ENCODE measurements at places on chromosomes 12 and 14.

DNA sequence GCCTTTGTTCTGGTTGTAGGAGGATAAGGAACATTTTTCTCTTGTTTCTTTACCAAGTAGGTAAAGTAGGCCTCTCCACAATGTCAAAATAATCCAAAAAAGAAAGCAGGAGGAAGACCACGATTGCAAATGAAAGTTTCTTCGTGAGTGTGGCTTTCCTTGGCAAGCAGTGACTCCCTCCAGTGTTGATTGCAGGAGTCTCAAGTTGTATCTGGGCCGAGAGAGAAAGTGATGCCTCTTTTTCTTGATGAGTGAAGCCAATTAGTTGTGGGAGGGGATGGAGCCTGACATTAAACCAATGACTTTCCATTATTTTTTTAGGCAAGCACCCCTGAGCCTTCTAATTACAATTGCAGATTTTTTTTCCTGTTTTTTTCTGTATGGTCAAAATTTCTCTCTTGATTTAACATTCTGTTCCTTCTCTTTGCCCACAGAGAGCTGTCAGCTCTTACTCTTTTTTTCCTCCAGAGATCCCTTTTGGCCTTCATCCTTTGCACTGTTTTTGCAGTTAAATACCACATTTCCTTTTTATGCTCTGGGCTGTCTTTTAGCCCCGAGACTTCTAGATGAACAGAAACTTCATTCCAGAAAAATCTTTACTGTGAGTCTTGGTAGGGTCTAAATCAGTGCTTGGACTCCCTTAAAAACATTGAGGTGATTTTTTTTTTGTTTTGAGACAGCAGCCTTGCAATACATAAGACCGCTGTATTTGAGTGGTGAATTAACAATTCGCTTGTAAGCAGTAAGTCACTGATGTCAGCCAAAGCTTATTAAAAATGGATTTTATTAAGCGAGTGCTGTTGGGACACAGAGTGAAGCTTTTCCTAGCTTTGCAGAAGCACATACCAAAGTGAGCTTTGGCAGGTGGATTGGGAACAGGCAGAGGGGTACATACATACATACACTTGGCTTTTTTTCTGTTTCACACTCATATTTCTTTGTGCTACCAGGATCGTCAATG is 15.8 kb downstream of the FBXW8 start:
- DNase-seq = peak; percentile 86

GRCh38 chr12:110287986-110288385 is 6.9 kb downstream of the ATP2A2 start:
- no peak for DNase-seq

GRCh38 chr14:103110681-103111231 is 12.5 kb upstream of the TNFAIP2 start:
- DNase-seq = peak; percentile 77

DNA sequence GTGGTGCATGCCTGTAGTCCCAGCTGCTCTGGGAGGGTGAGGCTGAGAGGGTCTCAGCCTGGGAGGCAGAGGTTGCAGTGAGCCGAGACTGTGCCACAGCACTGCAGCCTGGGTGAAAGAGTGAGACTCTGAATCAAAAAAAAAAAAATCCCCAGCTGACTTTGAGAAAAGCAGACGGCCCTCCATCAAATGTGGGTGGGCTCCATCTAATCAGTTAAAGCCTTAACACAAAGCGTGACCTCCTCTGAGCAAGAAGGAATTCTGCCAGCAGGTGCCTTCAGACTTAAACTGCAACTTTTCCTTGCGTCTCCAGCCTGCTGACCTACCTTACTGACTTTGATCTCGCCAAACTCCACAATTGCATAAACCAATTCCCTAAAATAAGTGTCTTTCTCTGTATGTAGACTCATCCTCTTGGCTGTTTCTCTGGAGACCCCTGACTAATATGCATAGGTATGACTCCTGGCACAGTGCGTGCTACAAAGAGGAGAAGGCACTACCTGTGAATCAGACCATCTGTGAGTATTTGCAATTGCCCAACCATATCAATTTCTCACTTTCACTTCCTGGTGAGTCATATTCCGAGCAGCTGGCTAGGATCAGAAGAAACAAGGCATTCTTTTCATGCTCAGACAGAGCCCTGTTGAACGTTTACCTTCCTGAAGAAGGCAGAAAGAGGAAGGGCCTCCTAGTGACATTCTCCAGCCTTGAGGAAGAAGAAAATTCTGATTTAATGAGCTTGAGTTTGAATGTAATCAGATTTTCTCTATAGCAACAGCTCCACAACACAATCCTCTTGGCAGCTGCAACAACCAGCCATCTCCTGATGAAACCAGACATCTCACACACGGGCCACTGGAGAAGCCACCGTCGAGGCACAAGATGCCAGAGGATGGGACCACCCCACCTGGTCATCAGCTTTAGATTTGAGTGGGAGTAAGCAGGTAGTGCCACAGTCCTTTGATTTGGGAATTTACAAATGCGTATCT is 54.3 kb downstream of the CLMN start:
- peak; percentile 48 for DNase-seq

GRCh38 chr12:120474616-120474960 is 5.0 kb upstream of the SRSF9 start:
- peak; percentile 76 for DNase-seq

DNA sequence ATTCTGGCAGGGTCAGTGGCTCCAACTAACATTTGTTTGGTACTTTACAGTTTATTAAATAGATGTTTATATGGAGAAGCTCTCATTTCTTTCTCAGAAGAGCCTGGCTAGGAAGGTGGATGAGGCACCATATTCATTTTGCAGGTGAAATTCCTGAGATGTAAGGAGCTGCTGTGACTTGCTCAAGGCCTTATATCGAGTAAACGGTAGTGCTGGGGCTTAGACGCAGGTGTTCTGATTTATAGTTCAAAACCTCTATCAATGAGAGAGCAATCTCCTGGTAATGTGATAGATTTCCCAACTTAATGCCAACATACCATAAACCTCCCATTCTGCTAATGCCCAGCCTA is 42.3 kb downstream of the DAD1 start:
- DNase-seq = no peak

- no peak for DNase-seq
Observed at GRCh38 chr12:7102582-7102981, 6.4 kb downstream of the C1RL start.

- DNase-seq = no peak
Observed at GRCh38 chr12:92939116-92939515, 10.0 kb upstream of the EEA1 start.

DNA sequence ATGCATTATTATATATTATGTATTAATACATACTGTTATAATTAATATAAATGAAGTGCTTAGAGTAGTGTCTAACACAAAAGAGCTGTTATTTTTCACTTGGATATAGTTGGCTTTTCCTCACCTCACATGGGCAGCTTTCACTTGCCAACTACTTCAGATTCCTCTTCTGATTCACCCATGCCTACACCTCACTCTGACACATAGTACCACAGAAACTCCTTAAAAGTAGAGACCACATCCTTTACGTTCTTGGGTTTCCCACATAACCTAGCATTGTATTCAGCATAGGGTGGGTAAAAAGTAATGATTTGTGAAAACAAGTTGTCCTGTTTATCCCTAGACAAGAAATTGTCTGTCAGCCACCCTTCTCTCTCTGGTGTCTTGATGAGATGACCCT is 61.0 kb downstream of the DIO2 start:
- no peak for DNase-seq

- peak; percentile 88 for DNase-seq
Observed at GRCh38 chr12:45268672-45269411, 52.9 kb downstream of the ANO6 start.

- DNase-seq = no peak
Observed at GRCh38 chr12:32131666-32132065, 25.0 kb downstream of the BICD1 start.

DNA sequence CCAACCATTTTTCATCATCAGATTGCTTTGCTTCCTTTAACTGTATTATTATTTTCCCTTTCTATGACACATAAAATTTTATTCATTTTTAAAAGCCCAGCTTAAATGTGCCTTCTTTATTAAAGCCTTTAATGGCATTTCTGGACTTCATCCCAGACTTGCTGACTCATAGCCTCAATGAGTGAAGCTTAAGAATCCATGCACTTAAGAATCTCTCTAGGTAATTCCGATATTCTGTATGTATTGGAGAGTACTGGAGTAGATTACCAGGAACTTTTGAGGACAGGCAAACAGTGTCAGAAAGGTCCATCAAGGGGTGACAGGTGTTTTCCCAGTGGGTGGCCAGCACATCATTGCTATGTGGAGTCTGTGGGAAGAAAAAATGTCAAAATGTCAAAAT is 107.9 kb downstream of the PTPRQ start:
- peak; percentile 90 for DNase-seq

DNA sequence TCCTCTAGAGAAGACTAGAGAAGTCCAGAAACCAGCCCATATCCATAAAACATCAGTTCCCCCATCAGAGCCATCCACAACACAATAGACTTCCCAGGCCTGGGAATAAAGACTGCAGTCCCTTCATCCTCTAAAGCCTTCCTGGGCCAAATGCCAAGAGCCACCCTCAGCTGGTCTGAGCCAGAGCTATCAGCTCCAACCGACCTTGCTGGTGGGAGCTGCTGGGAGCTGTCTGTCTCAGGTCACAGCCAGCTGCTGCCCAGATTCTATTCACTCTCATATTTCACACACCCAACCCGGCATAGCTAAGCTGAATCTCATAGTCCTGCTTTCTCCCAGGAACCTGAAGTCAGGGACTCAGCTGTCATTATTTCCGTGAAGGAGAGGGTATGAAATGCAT is 10.9 kb upstream of the TFCP2 start:
- DNase-seq = peak; percentile 93

GRCh38 chr14:92500491-92500941 is 13.1 kb upstream of the RIN3 start:
- DNase-seq = peak; percentile 66

- DNase-seq = no peak
Observed at GRCh38 chr12:57025196-57025595, 8.9 kb upstream of the TAC3 start.

DNA sequence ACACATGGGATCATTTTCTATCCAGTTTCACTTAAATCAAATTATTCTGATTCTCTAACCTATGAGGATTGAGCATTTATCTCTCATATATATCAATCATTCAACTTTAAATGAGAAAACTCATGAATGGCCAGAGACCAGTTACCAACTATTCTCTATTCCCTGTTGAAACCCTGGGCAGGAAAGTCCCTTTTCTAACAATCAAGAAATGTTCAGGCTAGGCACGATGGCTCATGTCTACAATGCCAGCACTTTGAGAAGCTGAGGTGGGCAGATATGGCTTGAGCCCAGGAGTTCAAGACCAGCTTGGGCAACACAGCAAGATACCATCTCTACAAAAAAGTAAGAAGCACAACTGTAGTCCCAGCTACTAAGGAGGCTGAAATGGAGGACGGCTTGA is 18.0 kb downstream of the FMNL3 start:
- no peak for DNase-seq

- no peak for DNase-seq
Observed at GRCh38 chr12:94872007-94872653, 131.4 kb downstream of the NDUFA12 start.

DNA sequence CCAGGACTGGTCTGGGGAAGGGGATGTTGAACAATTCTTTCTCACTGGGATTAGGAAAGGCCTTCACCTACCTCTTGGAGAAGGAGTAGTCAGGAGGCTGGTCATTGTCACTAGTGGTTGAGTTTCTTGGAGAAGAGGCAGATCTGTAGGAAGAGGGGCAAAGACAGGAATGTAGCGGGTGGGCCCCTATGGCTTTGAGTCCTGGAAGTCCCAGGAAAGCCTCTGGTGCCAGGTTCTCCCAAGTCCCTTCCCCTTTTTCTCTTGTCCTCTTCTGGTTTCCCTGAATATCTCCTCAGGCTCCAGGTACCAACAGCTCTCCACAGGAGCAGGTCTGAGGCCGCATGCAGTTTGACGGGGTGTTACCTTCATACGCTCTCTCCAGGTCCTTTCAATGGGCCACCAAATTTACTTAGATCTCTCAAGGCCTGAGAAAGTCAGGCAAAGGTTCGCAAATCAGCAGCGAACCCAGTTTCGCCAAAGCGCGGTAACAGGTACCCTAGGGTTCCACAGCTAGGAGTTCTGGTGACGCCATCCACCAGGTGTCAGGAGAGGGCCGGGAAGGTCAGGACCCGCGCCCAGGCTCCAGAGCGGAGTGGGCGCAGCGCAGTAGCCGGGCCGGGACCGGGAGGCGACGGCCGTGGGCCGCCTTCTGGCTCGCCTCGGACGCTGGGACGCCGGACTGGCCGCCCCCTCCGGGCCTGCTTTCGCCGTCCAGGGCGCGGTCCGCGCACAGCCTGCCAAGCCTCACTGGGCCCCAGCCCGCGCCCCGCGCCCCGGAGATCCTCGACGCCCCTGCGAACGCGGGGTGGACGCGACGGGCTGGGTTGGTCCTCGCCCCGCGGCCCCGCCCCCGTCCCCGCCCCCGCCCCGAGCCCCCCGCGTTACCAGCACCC is 795 bp downstream of the SMAGP start:
- DNase-seq = peak; percentile 37

DNA sequence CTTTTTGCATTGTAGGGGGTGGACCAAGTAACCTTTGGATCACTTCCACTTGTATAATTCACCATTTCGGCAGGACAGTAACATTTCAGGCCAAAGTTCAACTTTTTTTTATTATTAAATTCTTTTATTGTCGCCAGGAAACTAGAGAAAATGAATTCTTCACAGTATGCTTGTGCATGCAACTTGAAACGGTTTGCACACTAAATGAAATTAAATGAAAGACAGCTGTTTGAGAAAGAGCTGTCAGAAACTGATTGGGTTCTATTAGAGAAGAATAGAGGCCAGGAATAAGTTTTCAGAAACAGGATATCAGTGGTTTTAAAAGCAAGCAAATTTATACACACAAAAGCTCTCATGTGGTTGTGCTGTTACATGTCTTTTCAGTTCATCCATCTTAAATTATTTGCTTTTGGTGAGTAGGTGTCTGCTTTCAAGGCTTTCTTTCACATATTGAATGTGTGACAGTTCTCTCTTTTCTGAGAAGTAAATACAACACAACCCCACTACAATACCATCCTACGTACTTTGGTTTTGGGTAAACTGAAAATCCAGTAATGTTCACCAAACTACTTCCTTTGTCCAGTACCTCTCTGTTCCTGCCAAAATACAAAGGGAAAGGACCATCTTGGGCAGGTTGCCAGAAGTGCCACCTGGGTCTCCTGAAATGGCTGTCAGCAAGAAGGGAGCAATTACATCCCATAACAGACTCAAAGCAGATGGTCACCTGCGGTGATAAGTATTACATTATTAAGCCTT is 291.7 kb downstream of the RAD51B start:
- peak; percentile 84 for DNase-seq

GRCh38 chr14:54549862-54550261 is 17.1 kb upstream of the SAMD4A start:
- no peak for DNase-seq

DNA sequence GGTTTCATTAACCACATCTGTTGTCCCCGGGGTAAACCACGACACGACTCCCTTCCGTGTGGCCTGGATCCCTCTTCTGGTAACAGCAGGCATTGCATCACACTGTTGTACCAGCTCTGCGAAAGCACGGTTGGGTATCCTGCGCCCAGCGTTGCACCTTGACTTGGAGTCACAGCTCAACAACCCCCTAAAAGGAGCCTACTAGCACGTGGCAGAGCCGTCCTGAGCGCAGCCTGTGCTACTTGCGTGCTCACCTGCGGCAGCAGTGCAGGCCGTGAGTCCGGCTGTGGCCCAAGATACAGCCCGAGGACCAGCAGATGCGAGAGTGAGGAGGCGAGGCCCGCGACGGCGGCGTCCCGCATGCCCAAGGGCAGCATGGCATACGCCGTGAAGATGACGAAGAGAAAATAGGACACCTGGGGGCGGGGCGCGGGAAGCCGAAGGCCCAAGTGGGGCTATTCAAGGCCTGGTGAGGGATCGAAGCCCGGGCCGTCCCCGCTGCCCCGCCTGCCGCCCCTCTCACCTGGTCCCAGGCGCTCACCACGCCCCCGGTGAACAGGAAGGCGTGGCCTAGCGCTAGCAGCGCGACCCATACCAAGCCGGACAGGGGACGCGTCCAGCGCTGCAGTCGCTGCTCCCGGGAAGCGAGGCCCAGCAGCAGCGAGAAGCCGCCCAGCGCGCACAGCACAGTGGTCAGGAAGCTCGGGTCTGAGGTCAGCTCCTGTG is 2.4 kb downstream of the ADCY4 start:
- peak; percentile 76 for DNase-seq

Measured in muscle of leg (tissue), 16 donors.